Aorta (tissue), 5 donors: ENCODE measurements at places on chromosomes 4 and X. TPM values are rescaled to one million over a fixed set of nuclear protein-coding genes. Genes with fewer than 3 reads are reported as not detected.

The PDS5A gene
- total RNA-seq, result 73.3 TPM

The ARHGAP6 gene
- 19.5 TPM for total RNA-seq

The SPANXA2 gene
- not detected for total RNA-seq

The PCDH19 gene
- total RNA-seq, result 4.2 TPM

The NAA11 gene
- total RNA-seq, result not detected

The FRG2 gene
- not detected for total RNA-seq

The TMPRSS11D gene
- total RNA-seq, result not detected

The RTL9 gene
- total RNA-seq, result 0.09 TPM

GRCh38 chr4:31059753-31060522 is 339.8 kb downstream of the PCDH7 start:
- no peaks in the 10 kb centered on the region for H3K27me3 ChIP-seq

DNA sequence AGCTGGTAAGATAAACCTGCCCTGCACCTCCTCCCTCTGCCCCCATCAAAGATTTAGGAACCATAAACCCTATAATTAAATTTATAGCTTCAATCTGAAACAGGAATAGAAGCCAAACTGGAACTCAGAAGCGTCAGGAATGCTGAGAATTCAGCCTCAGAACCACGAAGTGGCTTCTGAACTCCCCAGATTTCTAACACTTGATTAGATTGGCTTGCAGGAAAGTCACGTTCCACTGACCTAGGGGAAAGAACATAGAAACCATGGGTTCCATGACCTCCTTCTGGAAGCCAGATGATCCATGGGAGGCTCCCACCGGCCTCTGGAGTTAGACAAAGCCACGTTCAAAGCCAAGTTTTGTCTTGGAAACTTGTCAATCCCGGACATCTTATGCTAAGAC is 356.5 kb downstream of the MID1IP1 start:
- DNase-seq, result no peak
- no peaks in the 10 kb centered on the region for H3K27me3 ChIP-seq
- H3K36me3 ChIP-seq, result no peaks in the 10 kb centered on the region
- H3K27ac ChIP-seq, result no peak overlapping the region
- H3K4me3 ChIP-seq, result no peak overlapping the region

GRCh38 chr4:72216539-72217277 is 184.9 kb downstream of the NPFFR2 start:
- no peaks in the 10 kb centered on the region for H3K36me3 ChIP-seq
- no peak overlapping the region for H3K27ac ChIP-seq
- H3K4me1 ChIP-seq, result no peaks in the 10 kb centered on the region

GRCh38 chrX:41922431-41923151 is 763 bp downstream of the CASK start:
- DNase-seq, result peak; percentile 49
- H3K36me3 ChIP-seq, result no peaks in the 10 kb centered on the region
- H3K27me3 ChIP-seq, result no peaks in the 10 kb centered on the region
- peak overlapping the region; percentile 78 for H3K27ac ChIP-seq
- peak overlapping the region; percentile 36 for H3K4me3 ChIP-seq

GRCh38 chr4:1842993-1843448 is 12.9 kb downstream of the LETM1 start:
- DNase-seq, result no peak
- no peak overlapping the region for H3K4me3 ChIP-seq
- no peaks in the 10 kb centered on the region for H3K4me1 ChIP-seq
- no peaks in the 10 kb centered on the region for H3K27me3 ChIP-seq

DNA sequence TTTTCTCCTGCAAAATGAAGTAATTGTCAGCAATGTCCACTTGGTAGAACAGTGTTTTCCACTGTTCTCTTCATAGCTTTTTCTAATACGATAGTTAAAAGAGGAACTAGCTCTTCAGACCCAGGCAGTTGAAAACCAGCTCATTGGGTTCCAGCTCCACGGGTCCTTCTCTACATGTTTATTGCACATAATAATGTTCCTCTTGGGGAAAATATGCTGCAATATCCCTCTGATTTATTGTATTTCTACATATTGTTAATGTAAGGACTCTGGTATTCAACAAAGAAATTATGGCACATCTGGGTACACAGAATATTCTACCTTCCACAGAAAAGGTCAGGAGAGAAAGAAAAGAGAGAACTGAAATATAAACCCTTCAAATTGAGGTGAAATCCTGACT is 473.4 kb downstream of the TRIML1 start:
- H3K4me1 ChIP-seq, result no peaks in the 10 kb centered on the region
- H3K4me3 ChIP-seq, result no peak overlapping the region
- H3K27ac ChIP-seq, result no peak overlapping the region
- DNase-seq, result no peak
- no peaks in the 10 kb centered on the region for H3K27me3 ChIP-seq

DNA sequence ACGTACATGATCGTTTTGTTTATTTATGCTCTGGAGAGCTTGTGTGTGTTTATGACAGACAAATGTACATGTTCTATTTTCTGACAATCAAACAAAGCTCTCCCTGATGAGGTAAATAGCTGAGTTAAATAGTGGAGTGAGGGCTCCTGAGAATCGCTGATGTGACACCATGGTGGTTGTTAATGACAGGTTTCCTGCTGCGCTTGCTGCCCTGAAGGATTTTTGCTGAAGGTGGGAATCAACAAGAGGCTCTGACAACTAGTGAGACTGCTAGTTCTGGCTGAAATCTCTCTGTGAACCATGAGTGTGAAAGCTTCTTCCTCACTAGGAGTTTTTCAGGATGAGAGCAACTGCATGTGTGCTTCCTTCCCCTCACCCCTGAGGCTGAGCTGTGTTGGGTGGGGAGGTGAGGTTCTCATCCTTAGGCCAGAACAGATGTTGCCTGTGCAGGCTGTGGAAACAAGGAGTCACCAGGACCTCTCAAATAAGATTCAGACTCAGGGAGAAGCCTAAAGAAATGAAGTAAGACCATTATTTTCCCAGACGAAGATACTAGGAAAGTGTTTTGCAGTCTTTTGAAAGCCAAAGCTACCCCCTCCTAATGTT is 173.4 kb upstream of the JADE1 start:
- H3K27ac ChIP-seq, result no peak overlapping the region
- DNase-seq, result no peak
- H3K36me3 ChIP-seq, result no peaks in the 10 kb centered on the region
- peaks cover 3% of the 10 kb centered on the region for H3K4me1 ChIP-seq
- no peak overlapping the region for H3K4me3 ChIP-seq

- H3K27me3 ChIP-seq, result no peaks in the 10 kb centered on the region
- no peak overlapping the region for H3K27ac ChIP-seq
- H3K4me1 ChIP-seq, result no peaks in the 10 kb centered on the region
- no peaks in the 10 kb centered on the region for H3K36me3 ChIP-seq
- H3K4me3 ChIP-seq, result no peak overlapping the region
- DNase-seq, result no peak
Observed at GRCh38 chr4:10413177-10413576, 44.0 kb downstream of the ZNF518B start.

GRCh38 chr4:48898733-48899431 is 7.7 kb downstream of the OCIAD2 start:
- no peak for DNase-seq
- no peaks in the 10 kb centered on the region for H3K27me3 ChIP-seq
- no peak overlapping the region for H3K4me3 ChIP-seq
- no peaks in the 10 kb centered on the region for H3K36me3 ChIP-seq

GRCh38 chr4:14850455-14851097 is 151.7 kb upstream of the CPEB2 start:
- peaks cover 2% of the 10 kb centered on the region for H3K4me1 ChIP-seq
- no peak overlapping the region for H3K27ac ChIP-seq
- H3K27me3 ChIP-seq, result no peaks in the 10 kb centered on the region
- no peaks in the 10 kb centered on the region for H3K36me3 ChIP-seq
- DNase-seq, result no peak
- no peak overlapping the region for H3K4me3 ChIP-seq

GRCh38 chr4:87326460-87326859 is 3.8 kb upstream of the HSD17B13 start:
- no peak overlapping the region for H3K27ac ChIP-seq
- DNase-seq, result no peak
- H3K36me3 ChIP-seq, result no peaks in the 10 kb centered on the region
- H3K27me3 ChIP-seq, result no peaks in the 10 kb centered on the region
- H3K4me3 ChIP-seq, result no peak overlapping the region

GRCh38 chr4:112765317-112765974 is 128.5 kb downstream of the LARP7 start:
- no peak for DNase-seq
- H3K27ac ChIP-seq, result no peak overlapping the region
- H3K4me1 ChIP-seq, result no peaks in the 10 kb centered on the region

GRCh38 chr4:28179126-28179525 is 1318.5 kb downstream of the STIM2 start:
- no peaks in the 10 kb centered on the region for H3K36me3 ChIP-seq
- no peak for DNase-seq
- H3K27me3 ChIP-seq, result no peaks in the 10 kb centered on the region
- no peaks in the 10 kb centered on the region for H3K4me1 ChIP-seq
- H3K4me3 ChIP-seq, result no peak overlapping the region
